ENCODE measurements at places on chromosomes 12 and 14.

GRCh38 chr12:62689042-62689839 is 222.6 kb downstream of the MON2 start:
- no peak for DNase-seq

- DNase-seq = no peak
Measured at GRCh38 chr14:100827101-100828021, 1.4 kb downstream of the MEG3 start.

GRCh38 chr12:115943310-115943629 is 334.2 kb downstream of the MED13L start:
- no peak for DNase-seq

GRCh38 chr12:119665164-119665929 is 2.6 kb upstream of the PRKAB1 start:
- DNase-seq = no peak

GRCh38 chr12:53869500-53869899 is 69.1 kb upstream of the HOXC13 start:
- no peak for DNase-seq

GRCh38 chr12:86837246-86837645 is 581.1 kb upstream of the MGAT4C start:
- DNase-seq = no peak

GRCh38 chr12:32102234-32102633 is 4.4 kb upstream of the BICD1 start:
- peak; percentile 89 for DNase-seq

DNA sequence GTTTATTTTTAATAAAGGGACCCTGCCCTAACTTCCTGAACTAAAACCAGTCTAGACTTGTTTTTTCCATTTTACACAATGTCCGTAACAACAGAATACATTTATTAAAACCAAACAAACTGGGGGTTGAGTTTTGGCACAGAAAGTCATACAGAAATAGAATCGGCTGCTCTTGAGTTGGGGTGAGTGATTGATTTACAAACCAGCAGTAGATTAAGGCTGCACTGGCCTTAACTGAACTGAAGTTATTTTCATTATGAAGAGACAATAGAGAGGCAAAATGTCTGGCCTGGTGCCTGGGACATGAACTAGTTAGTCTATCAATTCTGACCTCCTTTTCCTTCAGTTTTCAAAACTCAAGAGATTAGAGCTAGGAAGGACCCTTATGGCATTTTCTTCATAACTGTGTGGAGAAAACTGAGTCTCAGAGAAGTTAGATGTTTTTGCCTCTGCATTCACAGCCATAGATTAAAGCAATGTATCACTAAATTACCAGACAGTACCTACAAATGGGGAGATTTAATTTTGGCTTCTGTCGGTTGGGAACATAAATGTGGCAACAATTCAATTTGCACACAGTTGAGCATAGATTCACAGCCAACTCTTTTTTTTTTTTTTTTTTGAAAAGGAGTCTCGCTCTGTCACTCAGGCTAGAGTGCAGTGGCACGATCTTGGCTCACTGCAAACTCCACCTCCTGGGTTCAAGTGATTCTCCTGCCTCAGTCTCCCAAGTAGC is 19.8 kb upstream of the MGP start:
- no peak for DNase-seq

GRCh38 chr14:53365486-53366130 is 212.5 kb upstream of the DDHD1 start:
- peak; percentile 57 for DNase-seq

DNA sequence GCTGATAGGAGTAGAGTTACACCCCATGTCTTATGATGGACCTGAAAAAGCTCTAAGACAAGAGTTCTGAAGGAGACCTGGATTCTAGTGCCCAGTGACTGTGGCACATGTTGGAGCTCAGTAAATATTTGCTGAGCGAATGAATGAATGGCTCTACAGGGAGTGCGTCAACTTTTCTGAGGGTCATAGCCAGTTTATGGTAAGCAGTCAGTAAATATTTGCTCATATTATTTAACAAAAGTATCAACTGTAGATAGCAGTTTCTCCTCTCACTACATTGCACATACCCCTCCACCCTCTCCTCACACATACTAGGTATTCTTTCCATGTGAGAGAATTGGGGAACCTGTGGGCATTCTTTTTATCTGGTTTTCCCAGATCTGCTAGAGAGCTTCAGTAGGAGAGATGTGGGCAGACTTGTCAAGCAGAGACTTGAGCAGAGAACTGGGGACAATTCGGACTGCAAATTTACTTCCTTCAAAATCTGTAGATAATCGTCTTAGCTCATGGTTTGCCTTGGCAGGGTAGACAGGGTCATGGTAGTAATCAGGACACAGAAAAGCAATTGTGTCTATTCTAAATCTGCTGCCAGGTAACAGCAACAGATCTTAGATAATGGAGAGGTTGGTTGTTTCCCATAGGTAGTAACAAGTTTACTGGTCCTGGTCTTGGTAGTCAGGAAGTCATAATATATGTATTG is 5.7 kb downstream of the SLC4A8 start:
- DNase-seq = no peak

DNA sequence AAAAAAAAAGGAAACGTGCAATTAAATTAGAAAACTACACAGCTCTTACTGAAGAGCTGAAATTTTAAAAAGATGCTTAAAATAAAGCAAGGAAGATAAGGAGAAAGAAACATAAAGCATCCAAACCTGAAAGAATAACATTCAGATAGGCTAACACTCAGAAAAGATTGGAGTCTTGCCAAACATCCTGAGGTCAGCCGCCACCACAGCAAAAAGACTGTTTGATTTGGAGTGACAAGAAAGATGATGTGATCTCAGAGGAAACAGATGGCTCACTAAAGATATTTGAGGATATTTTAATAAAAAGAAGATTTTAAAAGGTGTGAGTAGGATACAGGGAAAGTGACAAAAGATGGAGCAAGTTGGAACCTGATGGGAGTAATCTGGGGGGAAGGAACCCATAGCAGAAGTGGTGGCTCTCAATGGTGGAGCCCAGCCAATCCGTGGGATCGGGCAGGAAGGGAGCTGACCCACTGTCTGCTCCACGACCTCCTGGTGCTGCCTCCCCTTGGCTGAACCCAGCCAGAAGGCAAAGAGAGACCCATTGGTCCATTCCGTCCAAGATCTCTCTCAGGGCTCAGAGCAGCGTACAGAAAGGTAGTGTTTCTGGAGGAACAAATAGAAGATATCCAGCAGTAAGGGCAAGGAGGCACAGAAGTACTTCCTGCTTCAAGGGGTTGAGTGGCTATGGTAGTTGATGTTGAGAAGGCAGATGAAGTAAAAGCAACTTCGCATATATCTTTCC is 469.6 kb downstream of the RGS6 start:
- peak; percentile 22 for DNase-seq

- DNase-seq = no peak
Measured at GRCh38 chr12:109418848-109419480, 58.1 kb downstream of the KCTD10 start.

DNA sequence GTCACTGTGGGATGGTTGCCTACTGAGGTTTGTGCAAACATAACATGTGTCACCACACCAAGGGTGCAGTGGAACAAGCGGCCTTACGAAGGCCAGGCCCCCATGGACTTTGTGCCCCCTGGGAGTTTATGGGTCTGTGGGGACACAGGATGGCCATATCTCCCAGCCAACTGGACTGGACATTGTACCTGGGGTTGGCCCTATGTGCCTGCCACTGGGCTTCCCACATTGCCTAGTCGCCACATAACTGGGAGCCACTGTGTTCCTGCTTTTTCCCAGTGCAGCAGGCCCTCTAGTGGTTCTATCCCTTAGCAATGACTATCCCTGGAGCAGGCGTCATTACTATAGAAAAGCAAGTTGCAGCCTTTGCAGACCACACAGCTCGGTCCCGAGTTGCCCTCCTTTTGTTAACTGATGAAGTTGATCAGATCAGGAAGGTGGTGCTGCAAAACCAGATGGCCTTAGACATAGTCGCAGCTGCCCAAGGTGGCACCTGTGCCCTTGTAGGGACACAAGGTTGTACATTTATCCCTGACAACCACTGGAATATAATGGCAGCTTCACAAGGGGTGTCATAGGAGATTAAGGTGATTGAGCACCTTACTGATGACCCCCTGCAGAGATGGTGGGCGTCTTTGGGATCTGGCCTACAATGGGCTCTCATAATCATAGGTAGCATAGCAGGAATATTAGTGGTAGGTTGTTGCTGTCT is 15.2 kb upstream of the RNASE12 start:
- peak; percentile 9 for DNase-seq

- no peak for DNase-seq
Measured at GRCh38 chr12:69354556-69355187, 4.9 kb upstream of the YEATS4 start.

GRCh38 chr14:92704036-92704804 is 44.2 kb downstream of the LGMN start:
- no peak for DNase-seq

DNA sequence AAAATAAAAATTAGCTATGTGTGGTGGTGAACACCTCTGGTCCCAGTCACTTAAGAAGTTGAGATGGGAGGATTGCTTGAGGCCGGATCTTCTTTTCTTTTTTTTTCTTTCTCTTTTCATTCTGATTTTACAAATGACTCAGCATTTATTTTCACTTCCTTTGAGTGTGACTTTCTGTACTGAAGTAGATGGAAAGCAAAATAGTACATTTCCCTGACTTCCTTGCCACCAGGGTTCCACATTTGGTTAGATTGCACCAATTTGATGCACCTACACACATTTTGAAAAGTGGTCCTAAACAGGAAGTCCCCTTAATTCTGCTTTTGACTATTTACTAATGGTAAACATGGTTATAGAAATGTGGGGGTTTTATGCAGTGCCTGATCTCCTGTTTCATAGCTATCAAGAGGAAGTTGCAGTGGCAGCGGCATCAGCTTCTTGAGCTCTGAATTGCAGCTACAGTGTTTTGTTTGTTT is 13.0 kb upstream of the LEMD3 start:
- DNase-seq = peak; percentile 3

- peak; percentile 89 for DNase-seq
Measured at GRCh38 chr12:110546339-110546738, 36.8 kb downstream of the PPTC7 start.

- no peak for DNase-seq
Measured at GRCh38 chr12:31845613-31846322, 113.4 kb upstream of the RESF1 start.

- DNase-seq = no peak
Measured at GRCh38 chr12:57779736-57780135, 2.9 kb upstream of the TSFM start.

- no peak for DNase-seq
Measured at GRCh38 chr14:100577321-100577985, 9.8 kb downstream of the BEGAIN start.

- peak; percentile 41 for DNase-seq
Measured at GRCh38 chr12:27564612-27565213, 40.7 kb downstream of the PPFIBP1 start.

- no peak for DNase-seq
Measured at GRCh38 chr14:37591941-37592481, 3.0 kb downstream of the FOXA1 start.

GRCh38 chr12:49471557-49471956 is 67.3 kb upstream of the KCNH3 start:
- DNase-seq = no peak

GRCh38 chr14:32370714-32371113 is 41.6 kb downstream of the AKAP6 start:
- peak; percentile 83 for DNase-seq

GRCh38 chr12:130988261-130988660 is 34.6 kb downstream of the ADGRD1 start:
- no peak for DNase-seq

DNA sequence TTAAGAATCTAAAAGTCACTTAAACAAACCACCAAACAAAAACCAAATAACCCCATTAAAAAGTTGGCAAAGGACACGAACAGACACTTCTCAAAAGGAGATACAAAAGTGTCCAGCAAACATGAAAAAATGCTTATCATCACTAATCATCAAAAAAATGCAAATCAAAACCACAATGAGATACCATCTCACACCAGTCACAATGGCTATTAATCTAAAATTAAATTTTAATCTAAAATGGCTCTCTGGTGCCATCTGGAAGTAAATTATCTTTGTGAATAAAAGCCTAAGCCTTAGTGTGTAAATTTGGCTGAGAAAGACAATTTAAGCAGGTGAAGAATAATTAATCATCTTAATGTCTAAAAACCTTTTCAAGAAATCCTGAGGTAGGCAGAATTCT is 204.5 kb upstream of the PPFIA2 start:
- DNase-seq = no peak

GRCh38 chr12:6824901-6825381 is 3.3 kb upstream of the P3H3 start:
- DNase-seq = peak; percentile 36

GRCh38 chr12:124592050-124592449 is 24.6 kb upstream of the NCOR2 start:
- DNase-seq = peak; percentile 78

DNA sequence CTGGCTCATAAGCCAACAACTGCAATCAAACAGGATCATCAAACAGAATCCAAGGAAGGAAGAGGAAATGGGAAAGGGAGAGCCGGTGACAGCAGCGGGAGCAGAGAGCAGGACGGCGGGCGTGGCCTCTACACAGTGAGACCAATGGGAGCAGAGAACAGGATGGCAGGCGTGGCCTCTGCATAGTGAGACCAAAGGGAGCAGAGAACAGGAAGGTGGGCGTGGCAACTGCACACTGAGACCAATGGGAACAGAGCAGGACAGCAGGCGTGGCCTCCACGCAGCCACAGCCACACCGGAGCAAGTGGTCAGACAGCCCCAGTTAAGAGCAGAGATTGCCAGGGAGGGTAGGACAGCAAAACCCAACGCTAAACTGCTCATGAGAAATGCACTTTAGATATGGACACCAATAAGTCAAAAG is 16.4 kb downstream of the LRCOL1 start:
- DNase-seq = peak; percentile 89

DNA sequence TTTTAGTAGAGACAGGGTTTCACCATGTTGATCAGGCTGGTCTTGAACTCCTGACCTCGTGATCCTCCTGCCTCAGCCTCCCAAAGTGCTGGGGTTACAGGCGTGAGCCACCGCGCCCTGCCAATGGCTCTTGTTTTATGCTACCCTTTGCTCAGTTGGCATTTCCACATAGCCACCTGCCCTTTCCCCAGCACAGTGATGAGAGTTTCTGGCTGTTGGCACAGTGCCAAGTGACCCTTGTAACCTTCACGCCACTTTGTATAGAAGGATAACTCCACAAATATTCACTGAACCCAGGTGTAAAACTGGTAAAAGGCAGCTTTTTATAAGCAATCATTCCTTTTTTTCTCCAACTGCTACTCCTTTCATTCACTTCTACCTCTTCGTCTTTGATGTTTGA is 18.5 kb upstream of the CCDC175 start:
- DNase-seq = no peak

GRCh38 chr12:7948589-7949260 is 12.7 kb upstream of the SLC2A3 start:
- DNase-seq = no peak

Data from fibroblast of skin of back (primary cell).